NCI-H1105 (cell line): ENCODE measurements at places on chromosomes 6 and 20.

GRCh38 chr6:123804787-123805540 is 1.3 kb downstream of the NKAIN2 start:
- no peak for DNase-seq

DNA sequence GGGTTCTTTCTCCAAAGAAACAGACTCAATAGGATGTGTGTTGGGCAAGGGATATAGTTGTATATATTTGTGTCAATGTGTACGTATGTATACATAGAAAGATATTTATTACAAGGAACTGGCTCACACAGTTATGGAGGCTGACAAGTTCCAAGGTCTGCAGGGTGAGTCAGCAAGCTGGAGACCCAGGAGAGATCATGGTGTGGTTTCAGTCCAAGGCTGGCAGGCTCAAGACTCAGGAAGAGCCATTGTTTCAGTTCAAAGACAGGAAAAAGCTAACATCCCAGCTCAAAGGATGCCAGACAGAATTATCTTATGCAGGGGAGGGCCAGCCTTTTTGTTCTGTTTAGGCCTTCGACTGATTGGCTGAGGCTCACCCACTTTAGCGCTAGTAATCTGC is 89.9 kb upstream of the RALGAPA2 start:
- DNase-seq = no peak

DNA sequence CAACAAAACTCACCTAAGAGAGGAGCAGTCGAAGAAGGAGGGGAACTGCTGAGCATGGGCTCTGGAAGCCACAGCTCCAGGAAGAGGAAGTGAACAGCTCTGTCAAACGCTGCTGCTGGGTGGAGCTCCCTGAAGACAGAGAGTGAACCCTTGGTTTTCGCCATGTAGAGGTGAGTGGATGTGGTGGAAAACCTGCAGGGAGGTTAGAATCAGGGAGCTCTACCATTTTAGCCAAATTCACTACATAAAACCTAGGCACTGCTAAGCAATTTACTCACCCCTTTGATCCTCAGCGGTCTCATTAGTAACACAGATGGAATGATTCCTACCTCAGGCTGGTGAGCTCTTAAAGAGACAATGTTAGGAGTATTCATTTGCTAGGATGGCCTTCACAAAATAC is 19.4 kb upstream of the TFAP2A start:
- DNase-seq = no peak

- DNase-seq = no peak
Observed at GRCh38 chr6:158923805-158924498, 76.0 kb downstream of the RSPH3 start.

DNA sequence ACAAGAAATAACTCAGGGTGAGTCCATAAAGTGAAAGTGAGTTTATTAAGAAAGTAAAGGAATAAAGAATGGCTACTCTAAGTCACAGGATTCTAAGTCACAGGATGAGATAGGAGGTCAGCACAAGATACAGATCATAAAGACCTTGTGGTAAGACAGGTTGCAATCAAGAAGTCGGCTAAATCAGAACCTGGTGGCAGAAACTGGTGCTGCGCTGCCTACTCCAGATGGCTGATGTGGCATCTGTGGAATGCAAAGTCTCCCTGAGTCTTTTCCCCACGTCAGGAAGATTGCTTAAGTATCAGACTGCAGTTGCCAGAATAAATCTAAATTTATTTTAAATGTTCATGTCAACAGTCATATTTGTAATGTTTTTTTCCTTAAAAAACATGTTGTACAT is 10.7 kb upstream of the KCNK15 start:
- no peak for DNase-seq
